CD8-positive, alpha-beta T cell (primary cell): ENCODE measurements at places on chromosomes 13 and 19. TPM values are rescaled to one million over a fixed set of nuclear protein-coding genes. Genes with fewer than 3 reads are reported as not detected.

Gene PSG1
- not detected for total RNA-seq

Gene SIGLEC12
- total RNA-seq, result not detected

Gene NLRP11
- not detected for total RNA-seq

Gene ARHGAP35
- total RNA-seq, result 12.8 TPM

Gene RXFP2
- total RNA-seq, result not detected

Gene ZNF525
- 25.6 TPM for total RNA-seq

Gene CABP5
- not detected for total RNA-seq

Gene PTPRH
- total RNA-seq, result not detected

Gene PTH2
- not detected for total RNA-seq

Gene MBD3L2
- not detected for total RNA-seq

Gene BEST2
- not detected for total RNA-seq

Gene OR7C1
- not detected for total RNA-seq

Gene CCDC61
- total RNA-seq, result 4.9 TPM

Gene PGLYRP2
- total RNA-seq, result not detected

Gene SERPINE3
- not detected for total RNA-seq

Gene ZNF382
- 4.7 TPM for total RNA-seq

Gene SOX1
- not detected for total RNA-seq

Gene PEAK3
- not detected for total RNA-seq

Gene DOHH
- total RNA-seq, result 3.4 TPM

Gene CELF5
- not detected for total RNA-seq

Gene PDCD2L
- total RNA-seq, result 6.5 TPM

Gene SDHAF1
- 7.3 TPM for total RNA-seq

Gene JAK3
- 113 TPM for total RNA-seq

Gene CAMSAP3
- 0.28 TPM for total RNA-seq

Gene SYNE4
- 2.1 TPM for total RNA-seq

Gene APOC4
- not detected for total RNA-seq

Gene KLF12
- 64.7 TPM for total RNA-seq

Gene YIF1B
- 13.0 TPM for total RNA-seq
